Right ventricle myocardium superior (tissue), 1 donor: ENCODE measurements at places on chromosomes 4 and X.

DNA sequence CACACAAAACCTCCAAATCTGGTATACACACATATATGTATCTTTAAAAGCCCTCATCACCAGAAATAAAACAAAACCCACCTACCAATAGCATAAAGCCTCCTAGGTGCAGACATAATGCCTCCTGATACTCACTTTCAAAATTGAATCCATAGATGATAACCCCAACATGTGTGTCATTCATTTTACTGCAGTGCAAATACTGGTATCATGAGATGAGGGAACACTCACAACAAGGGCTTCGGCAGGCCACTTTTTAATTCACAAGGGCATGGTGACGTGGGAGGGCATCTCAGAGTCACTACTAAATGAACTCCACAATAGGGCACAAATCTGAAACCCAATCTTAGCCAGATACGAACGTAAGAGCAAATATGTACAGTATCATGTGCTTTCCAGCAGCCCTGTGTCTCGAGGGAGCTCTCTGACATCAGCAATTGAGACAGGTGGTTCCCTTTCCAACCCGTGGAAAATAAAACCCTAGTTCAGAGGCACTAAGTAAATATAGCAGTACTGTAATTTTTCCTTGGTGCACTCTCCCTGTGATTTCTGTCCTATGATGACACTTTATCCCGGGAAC is 14.1 kb upstream of the PPARGC1A start:
- DNase-seq = no peak

DNA sequence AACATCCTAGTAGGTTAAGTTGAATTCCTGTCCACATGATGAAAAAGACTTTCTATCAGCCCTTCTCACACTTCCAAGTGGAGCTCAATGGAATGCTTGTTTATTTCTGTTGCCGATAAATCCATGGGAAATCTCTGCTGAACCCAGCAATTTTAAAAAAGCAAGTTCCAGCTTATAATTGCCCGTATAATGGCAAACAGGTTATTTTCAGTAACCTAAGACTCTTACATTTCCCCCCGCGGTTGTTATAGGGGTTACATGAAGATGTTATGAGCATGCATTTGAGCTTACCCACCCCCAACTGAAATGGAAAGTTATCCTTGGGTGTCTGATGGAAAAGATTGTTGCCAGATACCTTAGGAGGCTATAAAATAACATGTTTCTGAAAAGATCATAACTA is 136.2 kb downstream of the PALLD start:
- DNase-seq = no peak

GRCh38 chr4:40455340-40455902 is 120.3 kb downstream of the CHRNA9 start:
- no peak for DNase-seq

DNA sequence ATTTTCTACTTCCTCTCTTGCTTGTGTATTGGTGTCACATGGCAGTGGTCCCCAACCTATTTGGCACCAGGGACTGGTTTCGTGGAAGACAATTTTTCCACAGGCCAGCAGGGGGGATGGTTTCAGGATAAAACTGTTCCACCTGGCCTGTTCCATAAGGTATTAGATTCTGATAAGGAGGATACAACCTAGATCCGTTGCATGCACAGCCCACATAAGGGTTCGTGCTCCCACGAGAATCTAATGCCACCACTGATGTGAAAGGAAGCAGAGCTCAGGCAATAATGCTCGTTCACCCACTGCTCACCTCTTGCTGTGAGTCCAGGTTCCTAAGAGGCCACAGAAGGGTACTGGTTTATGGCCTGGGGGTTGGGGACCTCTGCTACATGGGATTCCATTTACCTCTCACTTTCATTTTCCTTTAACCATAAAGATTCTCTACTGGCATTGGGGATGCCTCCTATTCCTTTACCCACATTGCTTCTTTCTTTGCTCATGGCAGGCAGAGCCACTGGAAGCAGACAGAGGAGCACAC is 38.1 kb downstream of the SEC31A start:
- DNase-seq = no peak

GRCh38 chr4:1985294-1985693 is 23.5 kb downstream of the NELFA start:
- no peak for DNase-seq
